Stimulated activated CD8-positive, alpha-beta memory T cell treated with anti-CD3 and anti-CD28 coated beads, Interleukin-4, amount 100 ng/mL, for 24 hours (primary cell): ENCODE measurements at places on chromosomes 1 and 21.

GRCh38 chr1:219324629-219325367 lies 151.1 kb downstream of the LYPLAL1 start:
- DNase-seq, result no peak

GRCh38 chr1:172946814-172947507 lies 103.8 kb downstream of the TNFSF18 start:
- DNase-seq, result no peak

DNA sequence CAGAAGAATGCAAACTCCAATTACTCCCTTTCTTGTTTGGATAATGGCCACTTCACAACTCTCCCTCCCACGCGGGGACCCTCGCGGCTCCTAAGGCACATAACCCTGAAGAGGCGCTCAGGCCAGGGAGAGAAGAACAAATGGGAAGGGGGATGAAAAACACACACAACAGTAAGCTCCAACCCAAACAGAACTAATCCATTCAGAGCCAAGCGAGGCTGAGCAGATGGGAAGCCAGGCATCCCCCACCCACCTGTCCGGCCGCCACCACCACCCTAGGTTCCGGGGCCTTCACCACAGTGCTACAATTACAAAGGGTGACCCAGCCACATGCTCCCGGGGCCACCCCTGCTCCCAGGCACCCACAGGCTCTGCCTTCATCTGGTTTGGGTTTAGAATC lies 101.5 kb downstream of the MRPL37 start:
- DNase-seq, result no peak

- no peak for DNase-seq
These were observed 637 bp downstream of the LYPLA2 start for GRCh38 chr1:23791516-23792047.

- no peak for DNase-seq
These were observed 28.3 kb downstream of the RAB3GAP2 start for GRCh38 chr1:220243947-220244346.

GRCh38 chr1:171807556-171807955 lies 26.1 kb downstream of the METTL13 start:
- DNase-seq, result no peak
